ENCODE measurements at places on chromosomes 5 and 9.

- no peak for DNase-seq
Measured at GRCh38 chr5:116998024-116998423, 423.4 kb upstream of the SEMA6A start.

GRCh38 chr5:1111727-1112289 lies at the start of gene SLC12A7:
Gene SLC12A7 (minus strand): TSS chr5:1112063. CDS start chr5:1111991, 72 bp downstream.
- peak; percentile 77 for DNase-seq

DNA sequence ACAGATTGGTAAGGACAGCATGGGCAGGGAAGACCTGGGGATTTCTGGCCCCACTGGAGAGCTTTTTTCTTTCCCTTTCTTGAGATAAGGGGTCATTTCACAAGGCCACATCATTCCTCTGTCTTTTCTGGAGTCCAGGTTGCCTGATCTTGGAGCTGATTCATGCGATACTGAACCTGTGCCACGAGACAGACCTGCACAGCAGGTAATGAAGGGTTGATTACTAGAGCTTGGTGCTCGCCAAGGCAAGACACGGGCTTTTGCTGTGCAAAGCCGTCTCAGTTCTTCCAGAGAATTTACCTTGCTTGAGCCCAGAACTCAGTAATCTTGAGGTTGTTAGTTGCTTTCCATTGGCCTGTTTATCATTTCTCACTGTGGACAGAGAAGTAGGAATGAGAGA lies 39.2 kb downstream of the NUP188 start:
- no peak for DNase-seq

DNA sequence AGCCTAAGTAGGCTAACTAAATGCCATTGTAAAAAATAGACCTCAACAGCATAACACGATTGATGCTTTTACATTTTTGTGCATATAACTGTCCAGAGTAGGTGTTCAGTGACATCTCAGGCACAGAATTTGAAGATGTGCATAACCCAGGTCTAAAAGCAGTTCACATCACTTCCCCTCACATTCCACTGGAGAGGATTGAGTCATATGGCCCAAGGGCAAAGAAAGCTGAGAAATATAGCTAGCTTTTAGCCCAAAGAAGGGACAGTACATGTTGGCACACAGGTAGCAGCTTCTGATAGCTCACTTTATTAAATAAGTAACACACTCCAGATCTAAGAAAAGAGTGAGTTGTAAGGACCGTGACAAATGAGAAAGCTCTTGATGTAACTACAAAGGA lies 2259.5 kb upstream of the WWC1 start:
- DNase-seq, result no peak

GRCh38 chr9:16721972-16722371 lies 148.5 kb downstream of the BNC2 start:
- DNase-seq, result no peak

GRCh38 chr5:135534609-135535419 lies 950 bp downstream of the NEUROG1 start:
- no peak for DNase-seq

DNA sequence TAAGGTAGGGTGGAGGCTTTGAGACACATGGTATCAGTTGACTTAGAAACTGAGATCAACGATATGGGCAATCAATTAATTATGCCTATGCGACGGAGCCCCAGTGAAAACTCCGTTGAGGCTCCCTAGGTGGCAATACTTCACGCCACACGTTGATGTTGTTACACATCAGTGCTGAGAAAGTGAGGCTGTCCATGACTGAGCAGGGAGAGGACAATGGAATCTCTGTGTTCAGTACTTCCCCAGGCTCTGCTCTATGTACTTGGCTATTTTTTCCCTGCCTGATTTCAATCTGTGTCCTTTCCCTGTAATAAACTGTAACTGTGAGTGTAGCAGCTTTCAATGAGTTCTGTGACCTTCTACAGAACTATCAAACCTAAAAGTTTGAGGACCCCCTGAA lies 211.7 kb downstream of the SNCAIP start:
- no peak for DNase-seq

DNA sequence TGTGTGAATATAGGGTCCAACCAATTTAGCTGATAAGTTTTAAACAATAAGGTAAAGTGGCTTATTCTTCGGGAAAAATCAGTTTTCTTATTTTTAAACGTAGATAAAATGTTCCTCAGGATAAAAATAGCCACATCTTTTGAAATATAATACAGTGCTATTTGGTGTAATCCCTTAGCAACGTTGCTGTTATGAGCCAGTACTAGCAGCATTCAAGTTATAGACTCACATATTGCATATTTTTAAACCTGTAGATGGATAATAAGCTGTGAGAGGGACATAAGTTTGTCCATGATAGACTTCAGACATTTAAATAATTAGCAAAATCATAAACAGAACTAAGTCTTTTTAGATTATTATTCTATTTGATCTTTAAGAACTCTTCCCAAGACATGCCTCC lies 6.3 kb downstream of the PDE4D start:
- no peak for DNase-seq

DNA sequence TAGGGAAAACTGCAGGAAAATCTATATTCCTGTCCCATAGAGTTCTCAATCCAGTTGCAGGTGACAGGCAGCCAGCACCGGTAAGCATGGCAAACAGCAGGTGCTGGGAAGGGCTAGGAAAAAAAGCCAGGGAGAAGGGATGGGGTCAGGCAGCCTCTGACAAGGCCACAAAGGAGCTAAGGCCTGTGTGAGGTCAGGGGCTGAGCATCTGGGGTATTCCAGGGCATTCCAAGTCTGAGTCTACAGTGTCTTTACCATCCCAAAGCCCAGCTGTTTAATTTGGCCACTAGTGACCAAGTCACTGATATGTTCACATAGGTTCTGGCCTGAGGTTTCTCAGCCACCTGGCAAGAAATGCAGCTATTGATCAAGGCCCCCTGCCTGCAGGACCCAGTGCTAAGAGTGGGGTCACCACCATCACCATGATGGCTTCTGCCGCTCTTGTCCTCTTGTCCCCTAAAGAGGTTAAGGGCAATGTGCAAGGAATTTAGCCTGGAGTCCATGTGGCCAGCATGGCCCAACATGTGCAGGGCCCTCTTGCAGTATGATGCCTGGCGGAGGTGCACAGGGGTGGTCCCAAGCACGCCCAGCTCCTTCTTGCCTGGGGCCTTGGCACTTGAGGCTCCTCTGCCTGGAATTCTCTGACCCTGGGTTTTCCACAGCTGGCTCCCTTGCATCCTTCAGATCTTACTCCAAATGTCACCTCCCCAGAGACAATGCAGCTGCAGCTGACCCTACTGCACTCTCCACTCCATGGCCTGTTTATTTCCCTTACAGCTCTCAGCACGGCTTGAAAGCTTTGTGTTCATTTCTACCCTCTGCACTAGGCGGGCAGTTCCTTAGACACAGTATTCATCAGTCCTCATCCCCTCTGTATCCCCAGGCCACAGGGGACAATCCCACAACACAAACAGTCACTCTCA lies 213.1 kb downstream of the MSX2 start:
- no peak for DNase-seq

DNA sequence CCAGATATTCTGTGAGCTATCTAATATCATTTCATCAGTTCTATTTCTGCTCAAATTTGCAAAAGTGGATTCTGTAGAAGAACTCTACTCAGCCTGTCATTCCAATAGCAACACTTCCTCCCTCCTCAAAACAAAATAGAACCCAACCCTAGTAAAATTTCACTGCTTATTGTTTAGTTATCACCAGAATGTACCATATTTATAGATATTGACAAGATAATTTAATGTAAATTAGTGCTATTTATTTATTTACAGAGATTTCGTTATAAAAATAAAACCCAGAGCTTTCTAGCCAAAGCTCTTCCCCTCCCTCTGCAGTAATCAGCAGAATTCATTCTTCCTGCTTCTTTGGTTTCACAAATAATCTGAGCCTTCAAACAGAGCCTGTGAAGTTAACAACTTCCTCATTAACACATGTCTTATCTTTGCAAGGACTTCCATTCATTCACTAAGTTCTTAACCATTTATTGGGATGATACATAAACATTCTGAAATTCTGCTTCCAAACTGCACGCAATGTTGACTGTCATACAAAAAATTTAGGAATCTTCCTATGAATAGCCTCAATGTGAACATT lies 73.7 kb upstream of the PJA2 start:
- no peak for DNase-seq

- no peak for DNase-seq
Measured at GRCh38 chr9:122086873-122087272, 6.2 kb downstream of the TTLL11 start.

- DNase-seq, result no peak
Measured at GRCh38 chr5:44663991-44664710, 144.6 kb upstream of the MRPS30 start.

GRCh38 chr5:60354311-60354710 lies 345.7 kb downstream of the DEPDC1B start:
- no peak for DNase-seq

- no peak for DNase-seq
Measured at GRCh38 chr9:91391412-91391811, 29.7 kb upstream of the AUH start.

DNA sequence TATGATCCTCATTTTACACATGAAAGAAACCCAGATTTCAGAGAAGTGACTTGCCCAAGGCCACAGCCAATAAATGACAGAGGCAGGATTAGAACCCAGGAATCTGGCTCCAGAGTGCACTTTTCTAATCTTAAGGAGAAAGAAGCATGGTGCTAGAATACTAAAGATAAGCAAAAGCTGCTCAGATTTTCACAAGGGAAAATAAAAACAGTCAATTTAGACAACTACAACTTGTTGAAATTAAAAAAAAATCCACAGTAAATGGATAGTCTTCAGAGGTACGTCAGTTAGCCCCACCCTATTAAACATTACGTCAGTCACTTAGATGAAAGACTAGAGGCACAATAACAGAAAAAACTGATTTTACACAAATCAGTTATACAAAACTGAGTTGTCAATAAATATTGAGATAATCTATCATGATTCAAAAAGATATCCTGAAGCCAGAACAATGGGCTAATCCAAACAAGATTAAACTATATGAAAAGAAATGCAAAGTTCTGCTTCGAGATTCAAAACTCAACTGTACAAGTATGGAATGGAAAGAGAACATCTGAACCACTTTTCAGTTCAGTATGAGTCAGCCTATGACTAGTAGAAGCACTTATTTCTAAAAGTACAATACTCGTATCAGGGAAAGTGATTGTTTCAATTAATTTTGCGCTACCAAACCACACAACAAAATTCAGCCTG lies 9.3 kb downstream of the TMEM245 start:
- DNase-seq, result no peak

DNA sequence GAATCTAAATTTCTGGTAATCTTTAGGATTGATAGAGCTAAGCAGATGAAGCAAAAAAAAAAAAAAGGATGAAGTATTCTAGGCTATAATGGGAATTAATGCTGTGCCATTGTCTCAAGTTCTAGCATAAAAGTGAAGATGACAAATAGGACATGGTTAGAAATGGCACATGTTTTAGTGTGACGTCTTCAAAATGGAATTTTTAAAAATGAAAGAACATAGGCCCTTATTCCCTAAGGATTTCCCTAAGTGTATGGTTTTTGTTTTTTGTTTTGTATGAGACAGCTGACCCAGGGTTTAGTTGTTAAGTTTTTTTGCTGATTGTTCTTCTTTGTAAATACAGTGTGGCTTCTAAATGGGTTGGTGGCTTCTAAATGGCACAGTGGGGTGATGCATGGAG lies 7.1 kb downstream of the TLE4 start:
- no peak for DNase-seq

GRCh38 chr5:84218546-84218945 lies 166.1 kb downstream of the EDIL3 start:
- no peak for DNase-seq

GRCh38 chr9:98943682-98944056 lies at the start of gene COL15A1:
Gene COL15A1 (plus strand): TSS chr9:98943907. CDS start chr9:98944062, 155 bp downstream.
- no peak for DNase-seq

GRCh38 chr9:108552459-108553040 lies 303.2 kb downstream of the ACTL7B start:
- peak; percentile 69 for DNase-seq

DNA sequence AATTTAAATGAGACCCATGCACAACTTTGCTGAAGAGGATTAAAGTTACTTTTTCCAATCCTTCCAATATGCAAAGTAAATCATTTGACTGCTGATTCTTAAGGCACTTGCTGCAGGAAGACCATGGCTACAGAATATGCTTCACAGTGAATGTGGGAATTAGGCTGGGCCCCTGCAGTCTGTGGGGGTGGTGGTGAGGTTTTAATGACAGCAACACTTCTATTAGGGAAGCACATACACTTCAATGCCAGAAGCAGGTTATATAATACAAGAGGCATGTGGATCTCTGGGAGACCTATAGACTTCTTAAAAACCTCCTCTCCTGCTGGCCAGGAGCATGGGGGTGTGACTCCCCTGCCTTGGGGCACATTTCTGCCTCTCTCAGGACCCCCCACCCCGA lies 124.5 kb upstream of the KLF9 start:
- DNase-seq, result no peak

- DNase-seq, result no peak
Measured at GRCh38 chr5:158718738-158719505, 380.8 kb downstream of the EBF1 start.

DNA sequence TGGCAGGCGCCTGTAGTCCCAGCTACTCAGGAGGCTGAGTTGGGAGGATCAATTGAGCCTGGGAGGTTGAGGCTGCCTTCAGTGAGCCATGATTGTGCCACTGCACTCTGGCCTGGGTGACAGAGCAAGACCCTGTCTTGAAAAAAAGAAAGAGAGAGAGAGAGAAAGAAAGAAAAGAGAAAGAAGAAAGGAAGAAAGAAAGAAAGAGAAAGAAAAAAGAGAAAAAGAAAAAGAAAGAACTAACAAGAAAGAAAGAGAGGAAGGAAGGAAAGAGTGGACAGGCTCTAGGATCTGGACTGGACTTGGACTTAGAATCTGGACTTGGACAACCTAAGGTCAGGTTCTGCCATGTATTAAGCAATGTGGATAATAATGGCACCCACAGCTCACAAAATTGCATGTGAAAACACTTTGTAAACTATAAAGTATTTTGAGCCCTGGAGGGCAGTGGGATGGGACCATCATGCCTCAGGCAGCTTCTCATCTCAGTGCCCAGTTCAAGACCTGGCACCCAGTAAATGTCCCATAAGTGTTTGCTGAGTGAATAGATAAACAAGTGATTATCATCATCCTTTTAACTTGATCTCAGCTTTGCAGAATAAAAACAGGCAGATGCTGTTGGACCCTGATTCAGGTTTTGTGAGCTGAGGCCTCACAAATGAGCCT lies 12.8 kb upstream of the PHF19 start:
- no peak for DNase-seq

DNA sequence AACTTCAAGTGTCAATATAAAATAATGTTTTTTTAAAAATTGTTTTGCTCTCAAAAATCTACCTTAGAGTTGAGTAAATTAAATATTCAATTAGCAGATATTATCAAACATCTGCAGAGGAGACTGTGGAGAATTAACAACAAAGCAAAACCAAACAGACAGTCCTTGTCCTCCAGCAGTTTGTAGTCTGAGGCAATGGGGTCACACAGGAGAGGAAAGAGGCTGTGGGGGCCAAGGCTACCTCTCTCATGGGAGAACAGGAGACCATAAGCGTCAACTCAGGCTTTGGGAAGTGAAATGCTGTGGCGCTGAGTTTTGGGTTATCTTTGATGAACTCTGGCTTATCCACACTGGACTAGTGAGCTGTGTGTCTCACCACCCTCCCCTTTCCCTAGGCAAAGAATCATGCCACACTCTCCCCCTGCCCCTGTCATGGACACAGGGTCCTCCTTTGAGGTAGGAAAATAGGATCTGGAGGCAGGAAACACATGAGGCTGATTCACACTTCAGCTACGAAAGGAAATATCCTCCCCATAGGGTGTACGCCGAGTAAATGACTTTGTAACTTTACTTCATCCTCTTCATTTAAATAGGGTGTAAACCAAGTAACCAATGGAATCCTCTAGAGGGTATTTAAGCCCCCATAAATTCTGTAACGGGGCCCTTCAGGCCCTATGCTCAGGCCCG lies 152.7 kb downstream of the FSTL4 start:
- DNase-seq, result no peak

GRCh38 chr9:7676609-7677156 lies 122.9 kb downstream of the DMAC1 start:
- no peak for DNase-seq

Measured in SW480 (cell line).